ENCODE measurements at places on chromosomes 1 and 21.

- DNase-seq: no peak
Observed at GRCh38 chr1:166485620-166486019, 318.8 kb upstream of the FAM78B start.

DNA sequence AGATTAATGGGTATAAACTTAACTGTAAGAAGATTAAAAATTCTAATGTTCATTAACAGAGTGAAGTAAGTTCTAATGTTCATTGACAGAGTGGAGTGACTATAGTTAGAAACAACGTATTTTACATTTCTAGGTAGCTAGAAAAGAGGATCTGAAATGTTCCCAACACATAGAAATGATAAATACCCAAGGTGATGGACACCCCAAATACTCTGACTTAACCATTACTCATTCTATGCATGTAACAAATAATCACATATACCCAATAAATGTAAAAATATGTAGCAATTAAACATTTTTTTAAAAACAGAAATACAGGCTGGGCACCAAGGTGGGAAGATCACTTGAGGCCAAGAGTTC, 62.1 kb downstream of the ABL2 start:
- no peak for DNase-seq

DNA sequence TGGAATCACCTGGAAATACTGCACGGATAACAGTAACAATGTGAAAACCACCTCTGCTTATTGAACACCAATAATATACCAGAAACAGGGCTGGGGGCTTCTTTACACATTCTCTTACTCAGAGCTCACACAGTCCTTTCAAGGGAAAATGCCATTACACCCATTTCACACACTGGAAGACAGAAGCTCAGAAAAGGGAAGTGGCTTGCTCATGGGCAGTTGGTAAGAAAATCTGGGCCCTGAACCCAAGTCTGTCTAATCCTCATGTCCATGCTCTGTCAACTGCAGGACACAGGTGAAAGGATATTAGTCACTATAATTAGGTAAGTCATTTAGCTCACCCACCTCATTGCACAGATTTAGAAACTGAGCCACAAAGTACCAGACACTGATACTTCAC, 18.6 kb downstream of the C8A start:
- DNase-seq: no peak

DNA sequence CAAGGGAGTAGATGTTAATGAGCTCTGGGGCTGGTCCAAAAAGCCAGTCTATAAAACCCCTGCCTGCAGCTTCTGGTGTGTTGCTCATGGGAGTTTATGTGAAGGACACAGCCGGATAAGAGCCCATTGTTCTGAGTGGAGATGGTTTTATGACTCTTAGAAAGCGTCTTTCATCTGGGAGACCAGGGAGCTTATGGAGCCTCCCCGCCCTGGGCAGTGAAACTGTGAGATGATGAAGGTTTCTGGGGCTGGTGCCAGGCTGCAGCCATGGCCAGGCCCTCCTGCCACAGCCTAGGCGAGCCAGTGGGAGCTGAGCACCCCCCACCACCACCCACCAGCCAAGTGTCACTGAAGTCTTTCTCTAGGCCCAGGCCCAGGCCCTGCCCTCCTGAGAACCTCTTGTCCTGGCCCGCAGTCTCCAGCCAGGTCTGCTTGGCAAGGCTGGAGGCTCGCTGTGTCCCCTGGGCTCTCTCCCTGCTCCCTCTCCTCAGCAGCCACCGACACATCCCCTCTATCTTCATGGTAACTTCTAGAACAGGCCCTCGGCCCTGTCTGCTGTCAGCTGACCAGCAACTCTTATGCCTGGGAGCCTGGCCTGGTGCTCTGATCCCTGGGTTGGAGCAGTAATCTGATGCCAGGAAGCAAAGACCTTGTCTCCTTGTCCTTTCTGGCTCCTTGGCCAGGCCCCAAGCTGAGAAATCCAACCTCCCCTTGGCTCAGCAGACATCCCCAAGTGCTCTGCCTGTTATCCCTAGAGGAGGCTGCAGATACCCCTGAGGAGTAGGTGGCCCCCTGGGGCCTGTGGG, 7.6 kb upstream of the ARHGEF10L start:
- no peak for DNase-seq

DNA sequence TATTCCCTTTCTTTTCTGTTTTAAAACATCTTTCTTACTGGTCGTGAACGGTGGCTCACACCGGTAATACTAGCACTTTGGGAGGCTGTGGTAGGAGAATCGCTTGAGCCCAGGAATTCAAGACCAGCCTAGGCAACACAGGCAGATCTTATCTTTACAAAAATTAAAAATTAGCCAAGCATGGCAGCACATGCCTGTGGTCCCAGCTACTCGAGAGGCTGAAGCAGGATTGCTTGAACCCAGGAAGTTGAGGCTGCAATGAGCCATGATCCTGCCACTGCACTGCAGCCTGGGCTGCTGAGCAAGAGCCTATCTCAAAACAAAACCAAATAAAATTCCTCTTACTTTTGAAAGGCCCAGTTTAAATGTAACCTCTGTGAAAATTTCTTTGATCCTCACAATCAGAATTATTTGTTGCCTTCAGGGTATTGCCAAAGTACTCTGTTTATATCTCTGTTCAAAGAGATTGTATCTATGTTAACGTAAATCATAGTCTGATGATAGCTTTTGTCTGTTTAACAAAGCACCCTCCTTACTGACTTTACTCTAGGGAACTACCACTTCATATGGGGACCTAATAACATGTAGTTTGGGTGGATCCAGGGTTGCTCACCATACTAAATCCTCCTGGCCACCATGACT, 71.6 kb downstream of the RERE start:
- DNase-seq: no peak

- DNase-seq: no peak
Observed at GRCh38 chr1:193538680-193539079, 352.3 kb upstream of the B3GALT2 start.

- DNase-seq: no peak
Observed at GRCh38 chr1:204894606-204895005, 23.9 kb downstream of the NFASC start.

DNA sequence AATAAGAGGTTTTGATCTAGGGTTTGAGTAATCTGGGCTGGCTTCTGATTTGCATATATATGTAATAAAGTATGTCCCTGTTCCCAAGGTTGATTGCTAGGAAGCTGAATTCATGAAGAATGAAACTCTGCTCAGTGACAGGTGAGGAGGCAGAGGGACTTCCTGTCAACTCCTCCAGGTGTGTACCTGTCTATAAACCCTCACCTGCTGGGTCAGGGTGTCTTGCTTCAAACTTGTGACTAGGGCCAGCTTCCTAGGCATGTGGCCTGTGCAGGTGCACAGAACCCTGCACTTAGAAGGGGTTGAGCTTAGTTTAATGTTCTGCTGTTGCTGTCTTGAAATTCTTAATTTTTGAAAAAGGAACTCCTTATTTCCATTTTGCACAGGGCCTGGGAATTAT, 21.1 kb downstream of the OLFML3 start:
- no peak for DNase-seq
